AG08396 (cell line): ENCODE measurements at places on chromosomes 16 and 17.

DNA sequence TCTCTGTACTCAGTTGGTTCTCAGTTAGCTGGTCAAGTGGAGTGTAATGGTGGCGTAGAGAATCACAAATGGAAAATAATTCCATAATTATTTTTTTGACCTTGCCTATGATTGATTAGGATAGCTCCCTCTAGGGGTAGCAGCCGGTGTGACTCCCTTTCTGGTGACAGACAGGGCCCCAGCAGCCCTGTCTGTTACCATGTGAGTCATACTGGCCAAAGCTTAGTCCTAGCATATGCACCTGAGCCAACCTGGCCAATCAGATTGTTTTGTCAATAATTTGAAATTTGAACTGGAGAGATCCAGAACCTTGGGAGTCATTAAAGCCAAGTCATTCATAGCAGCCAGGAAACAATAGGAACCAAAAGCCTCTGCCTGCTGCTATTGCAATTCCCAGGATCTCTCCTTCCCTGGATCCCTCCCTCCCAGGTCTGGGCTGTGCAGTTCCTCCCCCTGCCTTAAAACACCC, 5.6 kb downstream of the PNPO start:
- peak; percentile 84 for DNase-seq

DNA sequence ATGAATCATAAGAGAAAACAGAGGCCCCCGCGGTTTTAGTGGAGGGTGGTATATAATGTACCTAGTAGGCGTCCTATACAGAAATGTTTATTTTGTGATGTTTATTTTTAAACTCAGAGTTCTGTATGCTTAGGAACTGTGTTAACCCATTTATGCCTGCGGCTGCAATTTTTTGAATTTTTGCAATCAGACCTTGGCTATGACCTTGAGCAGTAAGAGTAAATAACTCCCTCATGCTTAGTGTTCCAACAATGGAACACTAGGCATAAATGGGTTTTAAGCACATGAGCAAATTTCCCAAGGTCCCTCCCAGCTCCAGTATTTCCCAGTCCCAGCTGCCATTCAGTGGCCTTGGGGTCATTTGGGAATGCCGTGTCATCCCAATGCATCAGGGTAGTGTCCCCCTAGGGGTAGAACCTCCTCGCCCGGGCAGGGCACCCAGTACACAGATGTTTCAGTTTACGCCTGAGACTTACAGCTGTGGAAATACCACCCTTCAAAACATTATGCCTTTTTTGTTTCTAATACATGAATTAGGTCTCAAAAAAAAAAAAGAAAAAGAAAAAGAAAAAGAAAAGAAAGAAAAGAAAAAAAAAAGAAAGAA, 605.8 kb upstream of the CDH11 start:
- DNase-seq: no peak

DNA sequence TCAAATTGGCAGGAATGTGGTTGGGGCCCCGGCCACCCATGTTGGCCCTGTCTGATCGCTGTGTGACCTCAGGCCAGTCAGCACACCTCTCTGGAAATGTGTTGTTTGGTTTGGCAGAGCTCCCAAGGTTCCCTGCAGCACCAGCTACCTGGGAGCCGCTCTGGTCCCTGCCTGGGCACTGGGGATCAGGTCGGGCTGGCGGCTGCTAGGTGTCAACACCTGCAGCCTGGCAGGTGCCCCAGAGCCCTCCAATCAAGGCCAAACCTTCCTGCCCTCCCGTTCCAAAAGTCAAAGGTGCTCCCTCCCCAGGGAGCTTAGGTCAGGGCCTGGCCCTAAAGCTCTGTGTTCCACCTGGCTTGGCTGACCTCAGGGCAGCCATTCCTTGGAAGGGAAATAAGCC, 55.9 kb downstream of the ZDHHC7 start:
- DNase-seq: no peak

DNA sequence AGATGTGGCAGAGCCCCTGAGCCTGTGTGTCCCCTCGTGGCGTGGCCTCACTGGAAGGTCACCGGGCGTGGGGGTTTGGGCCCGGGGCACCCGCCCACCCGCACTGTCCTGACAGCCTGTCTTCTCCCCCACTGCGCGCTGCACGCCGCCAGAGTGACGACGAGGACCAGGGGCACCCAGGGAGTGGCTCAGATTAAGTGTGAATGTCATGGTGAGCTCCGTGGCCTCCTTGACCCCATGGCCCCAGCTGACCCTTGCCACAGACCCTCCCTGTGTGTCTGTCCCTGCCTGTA, 15.1 kb downstream of the PRSS27 start:
- DNase-seq: no peak

GRCh38 chr17:68963958-68964357, 8.8 kb upstream of the ABCA8 start:
- no peak for DNase-seq
